ENCODE measurements at places on chromosomes 1 and 21. TPM values are rescaled to one million over a fixed set of nuclear protein-coding genes. Genes with fewer than 3 reads are reported as not detected.

Gene VANGL2
- 7.1 TPM for total RNA-seq

Gene KCNQ4
- 2.3 TPM for total RNA-seq

Gene TFF3
- total RNA-seq: 6.1 TPM

Gene PGM1
- 33.7 TPM for total RNA-seq

Measured in sciatic nerve (tissue), 2 donors.